ENCODE measurements at places on chromosomes 6 and 20.
A peak's percentile ranks its signal among the peaks of the same experiment; 100 is the strongest.

DNA sequence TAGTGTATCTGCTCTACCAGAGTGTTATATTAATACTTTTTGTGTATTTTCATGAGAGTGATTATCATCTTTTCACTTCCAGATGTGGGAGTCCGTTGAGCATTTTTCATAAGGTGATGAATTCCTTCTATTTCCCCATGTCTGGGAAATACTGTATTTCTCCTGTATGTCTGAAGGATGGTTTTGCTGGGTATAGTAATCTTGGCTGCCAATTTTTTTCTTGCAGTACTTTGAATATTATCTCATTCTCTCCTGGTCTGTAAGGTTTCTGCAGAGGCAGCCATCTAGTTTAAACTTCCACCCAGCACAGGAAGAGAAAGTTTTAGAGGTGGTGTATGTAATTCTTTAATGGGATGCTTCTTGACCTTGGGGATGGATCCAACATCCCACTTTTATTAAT lies 15.4 kb upstream of the DYNLRB1 start:
- no peak for DNase-seq

GRCh38 chr6:126826166-126826714 lies 292.2 kb upstream of the RSPO3 start:
- DNase-seq = no peak

DNA sequence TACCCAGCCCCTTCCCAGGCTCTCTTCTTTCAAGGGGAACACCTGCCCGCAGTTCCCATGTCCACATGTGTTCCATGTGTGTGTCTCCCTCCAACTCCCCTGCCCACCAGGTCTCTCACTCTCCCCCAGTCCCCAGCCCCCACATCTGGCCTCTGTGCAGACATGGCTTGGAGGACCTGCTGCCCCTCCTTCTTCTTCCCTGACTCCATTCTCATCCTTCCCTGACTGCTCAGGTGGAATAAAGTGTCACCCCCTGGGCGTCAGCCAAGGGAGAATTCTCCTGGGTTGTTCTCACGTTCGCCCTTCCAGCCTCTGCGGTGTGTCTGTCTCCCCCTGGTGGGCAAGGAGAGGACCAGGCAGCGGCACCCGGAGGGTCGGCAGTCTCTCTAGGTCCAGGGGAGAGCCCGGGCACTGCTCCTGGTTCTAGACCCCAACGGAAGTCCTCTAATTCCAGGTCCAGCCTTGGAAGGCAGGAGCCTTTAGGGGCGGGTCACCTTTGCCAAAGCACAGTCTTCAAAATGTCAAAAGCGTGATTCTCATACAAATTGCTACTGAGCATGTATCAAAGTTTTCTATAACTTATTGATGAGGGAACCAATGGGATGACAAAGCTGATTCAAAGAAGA lies 50.5 kb downstream of the EBF4 start:
- DNase-seq = peak; percentile 66

- peak; percentile 45 for DNase-seq
Observed at GRCh38 chr6:132763269-132763668, 5.6 kb upstream of the VNN2 start.

DNA sequence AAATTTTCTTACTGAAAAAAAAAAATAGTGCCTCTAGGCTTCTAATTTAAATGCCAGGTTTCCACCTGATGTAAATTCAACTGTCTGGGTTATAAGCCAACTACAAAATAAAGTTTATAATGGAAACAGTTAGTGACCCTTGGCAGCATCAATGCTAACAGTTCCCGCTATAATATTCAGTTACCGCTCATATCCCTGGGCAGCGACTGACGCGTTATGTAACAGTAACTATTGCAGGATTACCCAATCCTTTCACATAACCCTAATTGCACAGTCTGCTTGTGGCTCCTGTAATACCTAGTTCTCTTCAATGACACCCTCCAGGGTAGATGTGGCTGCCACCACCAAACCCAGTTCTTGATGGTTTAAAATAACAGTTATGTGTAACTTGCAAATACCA lies 208.6 kb downstream of the MOXD1 start:
- DNase-seq = no peak

DNA sequence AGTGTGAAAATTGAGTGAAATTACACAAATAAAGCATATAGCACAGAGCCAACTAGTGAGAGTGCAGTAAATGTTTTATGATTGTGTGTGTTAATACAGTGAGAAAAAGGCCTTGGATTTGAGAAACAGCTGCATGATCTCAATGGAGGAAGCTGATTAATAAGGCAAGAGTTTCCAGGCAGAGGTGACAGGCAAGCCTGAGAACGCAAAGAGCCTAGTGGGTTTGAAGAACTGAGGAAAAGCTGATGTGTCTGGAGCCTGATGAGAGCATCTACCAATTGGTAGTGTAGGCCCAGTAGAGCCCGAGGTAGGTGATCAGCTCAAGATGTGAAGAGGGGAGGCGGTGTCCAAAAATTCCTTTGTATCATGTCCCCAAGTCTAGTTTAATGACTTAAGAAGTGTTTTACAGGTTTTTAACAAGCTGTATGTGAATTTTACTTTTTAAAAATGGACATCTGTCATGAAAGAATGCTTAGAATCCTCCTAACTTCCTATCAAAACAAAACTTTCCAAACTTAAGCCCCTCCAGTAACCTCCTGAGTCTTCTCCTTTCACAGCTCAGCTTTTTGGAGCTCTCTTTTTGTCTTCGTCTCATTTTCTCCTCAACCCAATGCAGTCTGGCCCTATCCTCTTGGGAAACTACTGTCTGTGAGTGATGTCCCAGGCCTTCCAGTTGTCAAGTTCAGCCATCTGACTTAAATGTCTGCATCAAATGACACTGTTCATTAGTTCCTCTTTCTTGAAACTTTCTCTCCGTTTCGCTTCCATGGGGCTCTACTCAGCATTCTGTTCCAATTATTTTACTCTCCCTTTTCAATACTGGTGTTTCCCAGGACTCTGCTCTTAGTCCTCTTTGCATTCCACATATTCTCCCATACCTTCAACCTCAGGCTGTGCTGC lies 1.2 kb downstream of the CDC40 start:
- no peak for DNase-seq

- DNase-seq = no peak
Observed at GRCh38 chr6:140572129-140572528, 1197.7 kb upstream of the CITED2 start.

GRCh38 chr20:62902926-62903615 lies 23.2 kb downstream of the DIDO1 start:
- DNase-seq = no peak
